Heart right ventricle (tissue), 16 donors: ENCODE measurements at places on chromosomes 4 and X.

DNA sequence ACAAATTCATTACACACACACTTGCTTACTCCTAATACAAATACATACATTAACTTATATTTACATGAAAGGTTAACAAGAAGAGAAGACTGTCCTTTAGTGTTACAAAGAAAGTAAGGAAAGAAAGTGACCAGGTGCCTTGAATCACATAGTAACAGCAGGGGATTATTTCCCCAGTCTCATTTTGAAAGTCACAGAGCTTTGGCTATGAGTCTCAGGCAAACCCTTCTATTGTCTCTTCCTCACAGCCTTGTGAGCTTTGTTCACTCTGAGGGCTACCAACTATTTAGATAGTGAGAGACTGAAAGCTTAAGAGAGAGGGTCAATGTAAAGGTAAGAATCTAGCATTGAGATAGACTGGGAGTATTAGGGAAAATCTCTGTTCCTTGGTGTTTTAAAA, 161.6 kb downstream of the NPNT start:
- no peak for DNase-seq

DNA sequence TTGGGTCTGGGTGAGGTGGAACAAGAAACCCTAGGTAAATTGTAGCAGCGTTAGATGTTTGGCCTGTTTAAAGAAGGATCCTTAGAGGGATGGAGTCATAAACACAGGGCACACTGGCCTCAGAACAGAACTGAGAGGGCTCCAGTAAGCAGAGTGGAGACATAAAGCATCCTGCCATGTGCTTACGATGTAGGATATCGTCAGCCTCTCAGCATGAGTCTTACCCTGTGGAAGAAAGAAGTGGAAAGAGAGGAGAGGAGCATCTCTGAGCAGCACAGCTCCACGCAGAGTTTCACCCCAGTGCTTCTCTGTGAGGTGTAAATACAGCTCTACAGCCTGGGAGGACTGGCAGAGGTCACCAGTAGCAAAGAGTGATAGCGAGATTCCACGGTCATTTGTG, 27.8 kb upstream of the SORBS2 start:
- DNase-seq: no peak

GRCh38 chrX:37383313-37383712, 34.1 kb downstream of the PRRG1 start:
- DNase-seq: no peak

GRCh38 chr4:114659386-114660008, 60.9 kb downstream of the UGT8 start:
- peak; percentile 8 for DNase-seq

DNA sequence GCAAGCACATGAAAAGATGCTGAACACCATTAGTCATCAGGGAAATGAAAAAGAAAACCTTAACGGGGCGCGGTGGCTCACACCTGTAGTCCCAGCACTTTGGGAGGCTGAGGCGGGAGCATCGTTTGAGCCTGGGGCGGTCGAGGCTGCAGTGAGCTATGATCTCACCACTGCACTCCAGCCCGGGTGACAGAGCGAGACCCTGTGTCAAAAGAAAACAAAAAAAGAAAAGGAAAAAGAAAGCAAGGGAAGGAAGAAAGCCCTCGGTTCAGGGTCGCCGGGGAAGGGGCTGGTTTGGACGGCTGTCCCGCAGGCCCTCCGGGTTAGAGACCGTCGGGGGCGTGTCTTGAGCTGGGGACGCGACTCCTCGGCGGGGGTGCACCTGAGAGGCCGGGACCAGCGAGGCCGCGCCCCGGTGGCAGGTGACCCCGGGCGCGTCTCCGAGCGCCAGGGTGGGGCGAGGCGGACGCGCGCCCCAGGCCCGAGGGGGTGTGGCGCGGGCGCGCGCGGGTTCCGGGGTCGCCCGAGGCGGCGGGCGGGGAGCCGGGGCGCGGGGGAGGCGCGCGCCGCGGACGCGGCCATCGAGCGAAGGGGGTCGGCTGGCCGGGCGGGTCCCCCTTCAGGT, 478 bp upstream of the PLXNA3 start:
- DNase-seq: peak; percentile 36

DNA sequence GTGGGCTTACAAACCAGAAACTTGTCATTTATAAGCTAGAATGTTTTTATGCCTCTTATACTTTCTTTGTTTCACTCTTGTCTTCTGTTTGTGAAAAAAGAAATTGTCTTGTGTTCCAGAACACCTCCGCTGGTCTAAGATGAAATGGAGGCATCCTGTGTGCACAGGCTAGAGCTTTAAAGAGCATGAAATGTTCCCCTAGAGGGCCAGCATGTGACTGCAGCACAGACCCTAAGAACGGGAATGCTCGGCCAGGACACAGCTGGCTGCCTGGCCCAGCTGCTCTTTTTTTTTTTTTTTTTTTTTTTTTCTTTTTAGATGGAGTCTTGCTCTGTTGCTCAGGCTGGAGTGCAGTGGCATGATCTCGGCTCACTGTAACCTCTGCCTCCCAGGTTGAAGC, 33.6 kb downstream of the SETD7 start:
- no peak for DNase-seq

GRCh38 chrX:29471829-29472228, 743.5 kb upstream of the MAGEB2 start:
- DNase-seq: no peak

DNA sequence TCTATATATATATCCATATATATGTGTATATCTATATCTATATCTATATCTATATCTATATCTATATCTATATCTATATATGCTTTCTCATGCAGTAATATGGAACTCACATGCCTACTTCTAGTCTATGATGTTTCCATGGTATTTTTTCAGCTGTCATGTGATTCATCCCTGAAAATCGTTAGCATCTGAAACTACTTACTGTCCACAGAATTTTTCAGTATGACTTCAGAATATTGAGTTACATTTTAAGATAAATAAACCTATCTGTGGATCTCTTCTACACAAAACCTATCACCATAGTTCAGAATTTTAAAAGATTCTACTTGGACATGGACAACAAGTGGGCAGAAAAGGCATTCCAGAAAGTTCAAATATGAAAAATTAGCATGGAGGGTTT, 855.1 kb upstream of the INTU start:
- no peak for DNase-seq

- no peak for DNase-seq
Observed at GRCh38 chr4:121764702-121765367, at the start of gene SMIM43. Gene SMIM43 (minus strand): TSS chr4:121765164. CDS start chr4:121765105, 59 bp downstream.

DNA sequence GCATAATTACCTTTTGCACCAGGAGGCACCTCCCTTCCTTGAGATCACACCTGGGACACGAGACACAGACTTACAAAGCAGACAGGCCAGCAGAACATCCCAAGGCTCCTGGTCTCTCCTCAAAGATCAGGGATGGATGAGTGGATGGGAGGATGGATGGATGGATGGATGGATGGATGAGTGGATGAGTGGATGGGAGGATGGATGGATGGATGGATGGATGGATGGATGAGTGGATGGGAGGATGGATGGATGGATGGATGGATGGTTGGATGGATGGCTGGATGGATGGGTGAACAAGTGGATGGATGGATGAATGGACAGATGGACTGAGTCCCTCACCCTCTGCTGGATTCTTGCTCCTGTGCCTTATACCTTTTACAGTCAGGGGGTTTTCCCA, 364.0 kb downstream of the BCOR start:
- DNase-seq: no peak

- DNase-seq: no peak
Observed at GRCh38 chr4:12595489-12595888, 888.7 kb downstream of the RAB28 start.

DNA sequence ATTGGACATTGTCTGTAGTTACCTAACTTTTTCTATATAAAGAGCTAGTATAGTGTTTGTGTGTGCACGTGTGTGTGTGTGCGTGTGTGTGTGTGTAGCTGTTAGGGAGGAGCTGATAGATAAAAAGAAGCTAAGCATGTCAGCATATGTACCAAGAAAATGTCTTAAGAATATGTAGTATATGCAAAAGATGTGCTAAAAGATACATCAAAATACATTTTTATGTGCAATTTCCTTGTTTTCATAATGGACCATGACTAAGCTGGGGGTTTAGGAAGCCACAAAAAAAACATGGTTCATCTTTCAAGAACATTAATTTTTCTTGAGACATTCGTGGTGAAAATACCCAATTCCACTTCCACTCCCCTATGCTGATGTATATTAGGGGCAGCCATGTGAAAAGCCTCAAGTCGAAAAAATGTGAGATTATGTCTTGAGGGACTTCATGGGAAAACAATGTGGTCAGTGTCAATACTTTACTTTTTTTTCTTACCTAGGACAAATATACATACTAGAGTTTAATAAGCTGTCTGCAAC, 1599.7 kb downstream of the ARAP2 start:
- DNase-seq: no peak

DNA sequence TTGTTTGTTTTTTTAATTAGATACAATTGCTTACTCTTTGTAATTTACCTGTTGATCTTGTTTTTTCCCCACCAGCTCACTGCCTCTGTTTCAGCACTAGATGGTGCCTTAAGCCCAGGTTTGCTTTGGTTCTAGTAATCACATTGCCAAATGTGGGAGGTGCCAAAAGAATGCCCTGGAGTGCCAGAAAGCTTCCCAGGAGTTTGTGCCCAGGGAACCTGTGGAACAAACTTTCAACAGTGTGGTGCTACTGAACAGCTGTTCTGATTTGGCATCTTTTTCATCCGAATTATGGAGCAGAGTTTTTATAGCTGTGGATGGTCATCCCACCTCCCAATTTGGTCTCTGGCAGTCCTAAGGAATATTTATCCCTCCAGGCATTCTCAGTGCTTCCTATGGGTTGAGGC, 1000.7 kb downstream of the STIM2 start:
- DNase-seq: no peak

DNA sequence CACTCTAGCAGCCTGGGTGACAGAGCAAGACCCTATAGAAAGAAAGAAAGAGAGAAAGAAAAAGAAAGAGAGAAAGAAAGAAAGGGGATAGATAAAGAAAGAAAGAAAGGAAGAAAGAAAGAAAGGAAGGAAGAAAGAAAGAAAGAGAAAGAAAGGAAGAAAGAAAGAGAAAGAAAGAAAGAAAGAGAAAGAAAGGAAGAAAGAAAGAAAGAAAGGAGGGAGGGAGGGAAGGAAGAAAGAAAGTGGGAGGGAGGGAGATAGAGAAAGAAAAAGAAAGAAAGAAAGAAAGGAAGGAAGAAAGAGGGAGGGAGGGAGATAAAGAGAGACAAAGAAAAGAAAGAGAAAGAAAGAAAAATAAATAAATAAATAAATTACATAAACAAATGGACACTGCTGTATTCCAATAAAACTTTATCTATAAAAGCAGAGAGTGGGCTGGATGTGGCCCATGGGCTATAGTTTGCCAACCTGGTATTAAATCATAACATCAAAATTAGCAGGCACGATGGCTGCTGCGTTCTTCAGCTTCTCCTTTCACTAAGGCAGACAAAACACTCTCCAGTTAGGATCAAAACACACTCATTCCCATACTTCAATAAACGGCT, 165.0 kb downstream of the ZNF674 start:
- DNase-seq: no peak

- DNase-seq: no peak
Observed at GRCh38 chr4:34412233-34412632, 1832.1 kb downstream of the ARAP2 start.

- no peak for DNase-seq
Observed at GRCh38 chrX:45758319-45758718, 557.6 kb upstream of the DIPK2B start.

GRCh38 chrX:95953564-95953963, 731.1 kb upstream of the DIAPH2 start:
- no peak for DNase-seq

- DNase-seq: no peak
Observed at GRCh38 chr4:145920205-145920604, 18.4 kb downstream of the ZNF827 start.

- DNase-seq: peak; percentile 83
Observed at GRCh38 chr4:24472514-24473308, 111.6 kb downstream of the DHX15 start.

- DNase-seq: peak; percentile 55
Observed at GRCh38 chrX:13646154-13646549, 6.8 kb upstream of the TCEANC start.

GRCh38 chr4:39365830-39366771, at the start of gene RFC1:
Gene RFC1 (minus strand): TSS chr4:39366362. CDS start chr4:39366241, 121 bp downstream.
- peak; percentile 92 for DNase-seq

- DNase-seq: no peak
Observed at GRCh38 chrX:111850975-111851374, 25.0 kb upstream of the TRPC5OS start.

GRCh38 chr4:119602366-119602765, 26.2 kb downstream of the PDE5A start:
- no peak for DNase-seq

DNA sequence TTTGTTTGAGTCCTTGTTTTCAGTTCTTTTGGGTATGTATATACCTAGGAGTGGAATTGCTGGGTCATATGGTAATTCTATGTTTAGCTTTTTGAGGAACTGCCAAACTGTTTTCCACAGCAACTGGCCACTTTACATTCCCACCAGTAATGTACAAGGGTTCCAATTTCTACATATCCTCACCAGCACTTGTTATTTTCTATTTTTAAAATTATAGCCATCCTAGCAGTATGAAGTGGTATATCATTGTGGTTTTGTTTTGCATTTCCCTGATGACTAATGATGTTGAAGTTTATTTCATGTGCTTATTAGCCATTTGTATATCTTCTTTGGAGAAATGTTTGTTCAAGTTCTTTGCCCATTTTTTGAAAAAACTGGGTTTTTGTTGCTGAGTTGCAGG, 39.6 kb downstream of the TMEM164 start:
- no peak for DNase-seq

GRCh38 chr4:86015412-86016350, 344.2 kb downstream of the MAPK10 start:
- no peak for DNase-seq

DNA sequence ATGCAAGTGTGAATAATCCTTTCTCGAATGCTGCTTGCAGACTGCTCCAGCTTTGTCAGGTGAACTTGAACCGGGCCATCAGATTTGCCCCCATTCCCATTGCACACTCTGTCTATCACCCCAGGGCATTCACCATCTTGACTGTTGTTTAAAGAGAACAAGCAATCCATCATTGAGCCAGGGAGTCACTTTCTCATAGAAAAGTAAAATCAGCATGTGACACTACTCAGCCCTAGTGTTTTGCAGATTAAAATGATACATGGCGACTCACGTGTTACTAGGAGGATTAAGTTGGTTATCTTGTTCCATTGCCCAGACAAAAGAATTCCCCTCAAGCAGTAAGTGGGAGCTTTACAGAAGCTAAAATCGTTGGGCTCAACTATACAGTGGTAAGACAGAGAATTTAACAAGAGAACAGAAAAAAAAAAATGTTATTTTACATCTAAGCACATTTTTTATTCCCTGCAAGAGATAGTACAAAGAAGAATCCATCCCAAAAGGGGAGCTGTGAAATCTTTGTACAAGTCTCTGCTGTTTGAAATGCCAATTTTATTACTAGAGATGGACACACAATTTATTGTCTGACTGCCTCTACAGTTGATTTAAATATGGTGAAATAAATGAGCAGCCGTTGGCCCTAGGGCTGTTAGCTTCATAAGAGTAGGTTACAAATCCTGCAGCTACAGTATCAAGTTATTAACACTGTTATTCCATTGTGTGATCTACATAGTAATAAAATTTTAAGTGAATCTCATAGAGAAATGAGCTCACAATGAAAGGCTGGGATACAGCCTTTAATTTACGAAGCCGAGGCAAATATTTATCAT, 67.5 kb downstream of the NEUROG2 start:
- no peak for DNase-seq
